ENCODE measurements at places on chromosomes 7 and 10.

DNA sequence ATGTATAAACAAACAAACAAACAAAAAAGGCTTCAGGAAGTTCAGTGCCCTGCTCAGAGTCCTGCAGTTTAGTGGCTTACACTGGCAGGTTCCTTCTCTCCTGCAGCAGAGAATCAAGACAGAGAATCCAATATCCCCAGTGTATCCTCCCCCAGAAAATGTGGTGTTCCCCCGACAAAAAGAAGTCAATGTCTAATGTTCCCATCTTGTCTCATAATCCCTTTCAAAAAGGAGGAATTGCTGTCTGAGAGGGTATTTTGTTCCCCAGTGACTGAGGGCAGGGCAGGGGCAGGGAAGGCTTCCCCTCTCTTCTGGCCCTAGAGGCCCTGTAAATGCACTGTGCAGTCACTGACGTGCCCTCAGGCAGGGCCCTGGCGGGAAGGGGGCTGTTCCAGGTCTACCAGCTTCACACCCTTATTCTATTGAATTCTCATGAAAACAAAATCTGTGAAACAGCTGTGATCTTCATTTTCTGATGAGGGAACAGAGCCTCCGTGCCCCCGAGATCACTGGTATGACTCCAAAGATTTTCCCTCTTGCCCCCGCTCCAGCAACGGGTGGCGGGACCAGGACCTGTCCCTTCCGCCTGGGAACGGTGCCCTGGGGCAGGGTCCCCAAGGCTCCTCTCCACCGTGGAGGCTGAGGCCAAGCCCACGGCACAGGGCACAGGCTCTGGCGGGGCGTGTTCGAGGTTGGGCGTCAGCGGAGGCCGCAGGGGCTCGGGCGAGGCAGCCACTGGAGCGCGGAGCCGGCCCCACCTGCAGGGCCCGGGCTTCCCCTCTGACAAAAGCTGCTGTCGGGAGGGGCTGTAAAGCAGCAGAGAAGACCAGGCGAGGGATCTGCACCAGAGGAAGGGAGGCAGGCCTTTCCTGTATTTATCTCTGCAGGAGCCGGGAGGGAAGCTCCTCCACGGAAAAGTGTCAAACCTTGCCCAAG lies 13.4 kb upstream of the WDFY4 start:
- no peak for DNase-seq
- no peaks in the 10 kb centered on the region for H3K27me3 ChIP-seq
- H3K27ac ChIP-seq: no peak overlapping the region
- H3K36me3 ChIP-seq: no peaks in the 10 kb centered on the region
- no peaks in the 10 kb centered on the region for H3K4me1 ChIP-seq
- H3K4me3 ChIP-seq: no peak overlapping the region

GRCh38 chr10:11319990-11320602 lies 291.4 kb downstream of the USP6NL start:
- H3K4me3 ChIP-seq: no peak overlapping the region
- H3K36me3 ChIP-seq: peaks cover 100% of the 10 kb centered on the region
- no peak for DNase-seq
- no peaks in the 10 kb centered on the region for H3K27me3 ChIP-seq

DNA sequence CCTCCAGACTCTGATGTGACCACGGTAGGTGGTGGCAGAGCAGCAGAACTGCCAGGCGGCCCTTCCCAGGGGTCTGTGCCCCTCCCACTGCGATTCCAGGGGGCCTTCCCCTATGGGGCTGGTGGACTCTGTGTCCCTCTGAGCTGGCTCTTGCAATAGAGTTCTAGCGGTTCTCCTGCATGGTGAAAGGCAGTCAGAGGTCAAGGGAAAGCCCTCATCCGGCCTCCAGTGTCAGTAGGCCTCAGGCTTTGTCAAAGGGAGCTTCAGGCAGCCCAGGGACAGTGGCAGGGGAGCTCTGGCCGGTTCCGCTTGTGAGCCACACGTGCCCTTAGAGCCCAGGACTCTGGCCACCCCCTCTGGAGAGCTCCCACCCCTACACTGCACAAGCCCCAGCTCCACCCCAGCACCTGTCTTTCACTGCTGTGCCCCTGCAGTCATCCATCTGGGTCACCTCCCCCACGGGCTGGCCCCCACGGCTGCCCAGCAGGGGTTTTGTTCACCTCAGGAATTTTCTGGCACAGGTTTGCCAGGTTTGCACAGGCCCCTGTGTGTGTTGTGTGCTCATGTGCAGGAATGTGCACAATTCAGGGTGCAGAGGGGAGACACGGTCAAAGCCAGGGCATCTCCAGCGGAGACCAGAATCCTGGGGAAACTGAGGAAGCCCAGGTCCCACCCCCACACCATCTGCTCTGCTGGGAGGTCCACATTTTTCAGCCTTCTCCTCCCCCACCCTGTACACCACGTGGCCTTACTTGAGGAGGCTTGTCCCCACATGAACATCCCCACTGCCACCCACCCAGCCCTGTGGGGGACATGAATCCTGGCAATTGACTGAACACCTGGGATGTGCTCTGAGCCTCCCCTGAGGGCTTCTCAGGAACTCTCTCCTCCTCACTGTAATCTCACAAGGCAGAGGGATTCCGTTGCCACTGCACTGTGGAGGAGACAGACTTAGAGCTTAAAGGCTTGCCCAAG lies 23.8 kb downstream of the C10orf105 start:
- H3K4me3 ChIP-seq: no peak overlapping the region
- H3K27ac ChIP-seq: peak overlapping the region; percentile 75
- peak; percentile 62 for DNase-seq

DNA sequence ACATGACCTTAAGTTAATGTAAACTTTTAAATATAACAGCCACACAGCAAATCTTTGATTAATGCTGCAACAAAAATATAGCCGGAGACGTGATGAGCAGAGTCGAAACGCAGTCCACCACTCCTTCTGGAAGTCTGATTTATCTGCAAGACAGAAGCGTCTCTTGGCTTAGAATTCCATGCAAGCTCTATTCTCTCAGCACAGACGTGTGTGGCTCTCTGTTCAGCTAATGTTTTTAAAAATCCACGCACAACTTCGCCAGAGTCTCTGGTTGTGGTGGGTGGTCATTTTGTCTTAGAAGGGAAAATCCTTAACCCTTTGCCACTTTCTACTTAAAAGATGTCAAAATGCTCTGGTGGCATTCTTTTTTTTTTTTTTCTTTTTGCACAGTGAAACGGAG lies 438.0 kb upstream of the MGMT start:
- no peak overlapping the region for H3K4me3 ChIP-seq
- no peaks in the 10 kb centered on the region for H3K36me3 ChIP-seq
- H3K27me3 ChIP-seq: peaks cover 49% of the 10 kb centered on the region
- no peak for DNase-seq
